ENCODE measurements at places on chromosomes 5 and 9.
A peak's percentile ranks its signal among the peaks of the same experiment; 100 is the strongest.

DNA sequence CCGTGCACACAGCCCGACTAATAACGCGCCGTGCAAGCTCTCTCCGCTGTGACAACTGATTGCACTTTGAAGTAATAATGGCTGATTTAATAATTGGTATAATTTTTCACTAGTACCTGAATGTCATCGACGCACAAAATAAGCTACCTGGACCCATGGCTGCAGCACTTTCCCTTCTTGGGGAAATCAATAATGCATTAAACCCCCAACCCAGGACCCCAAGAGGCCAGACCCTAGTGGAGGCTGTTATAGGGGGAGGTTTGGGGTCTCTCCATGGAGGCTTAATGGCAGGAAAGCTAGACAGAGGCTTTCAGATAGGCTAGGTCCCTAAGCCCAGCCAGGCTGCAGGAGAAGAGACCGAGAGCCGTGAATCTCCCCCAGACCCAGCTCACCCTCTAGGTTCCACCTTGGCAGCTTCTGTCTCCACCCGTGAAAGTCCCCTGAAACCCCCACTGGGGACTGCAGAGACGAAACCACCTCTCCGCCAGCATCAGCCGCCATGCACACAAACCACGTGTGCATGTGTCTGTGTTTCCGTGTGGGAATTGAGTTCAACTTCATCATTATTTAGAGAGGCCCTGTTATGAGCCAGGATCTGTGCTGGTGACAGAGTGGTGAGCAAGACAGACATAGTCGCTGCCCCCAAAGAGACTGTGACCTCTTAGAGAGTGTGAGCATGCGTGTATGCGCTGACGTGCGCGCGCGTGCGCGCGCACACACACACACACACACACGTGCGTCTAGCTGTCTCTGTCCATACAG, 168.6 kb upstream of the MVB12B start:
- no peak for DNase-seq

DNA sequence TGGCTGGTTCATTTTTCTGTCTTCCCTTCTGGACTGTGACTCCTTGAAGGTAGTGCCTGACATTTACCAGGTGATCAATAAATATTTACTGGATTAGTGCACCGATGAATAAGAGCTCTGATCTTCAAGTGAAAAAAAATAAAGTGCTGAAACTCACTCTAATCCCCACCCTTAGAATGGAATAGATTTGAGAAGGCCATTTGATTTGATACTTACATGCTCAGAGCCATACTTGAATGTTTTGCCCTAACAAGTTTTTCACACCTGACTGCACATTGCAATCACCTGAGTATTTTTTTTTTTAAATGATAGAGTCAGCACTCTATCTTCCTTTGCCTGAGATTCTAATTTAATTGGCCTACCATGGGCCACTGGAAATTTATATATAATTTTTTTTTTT, 105.7 kb downstream of the LRRC70 start:
- DNase-seq = no peak

GRCh38 chr5:156893517-156893916, 43.4 kb downstream of the PPP1R2B start:
- no peak for DNase-seq

DNA sequence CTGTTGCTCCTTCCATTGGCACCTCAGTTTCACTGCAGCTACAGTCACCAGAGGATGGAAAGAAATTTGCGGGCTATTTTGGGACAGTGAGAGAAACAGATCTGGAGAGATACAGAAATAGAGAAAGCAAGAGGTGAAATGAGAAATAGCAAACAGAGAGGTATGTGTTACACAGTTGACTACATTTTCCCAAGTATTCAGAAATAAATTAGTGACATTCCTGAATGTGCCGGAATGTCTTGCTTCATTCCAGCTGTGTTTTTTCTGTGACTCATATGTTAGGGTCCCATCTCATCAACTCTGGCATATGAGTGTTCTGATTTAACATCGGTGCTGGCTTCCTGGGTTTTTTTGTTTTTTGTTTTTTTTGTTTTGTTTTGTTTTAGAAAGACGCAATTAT, 63.8 kb upstream of the ZNF462 start:
- DNase-seq = peak; percentile 76

DNA sequence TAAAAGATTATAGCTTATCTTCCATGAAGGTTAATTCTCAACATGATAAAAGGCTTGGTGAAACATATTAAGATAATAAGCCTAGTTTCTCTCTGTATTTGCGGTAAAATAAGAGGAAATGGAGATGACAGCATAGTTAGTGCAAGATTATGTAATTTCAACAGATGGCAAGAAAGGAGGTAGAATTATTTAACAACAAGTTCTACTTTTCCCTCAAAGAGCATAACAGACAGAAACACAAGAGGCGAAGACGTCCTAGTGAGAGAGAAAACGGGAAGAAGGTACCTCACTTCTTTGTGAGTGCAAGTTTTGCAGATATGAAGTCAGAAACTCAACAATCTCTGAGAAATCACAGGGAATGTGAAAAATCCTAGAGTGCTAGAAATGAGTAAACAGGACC, 144.8 kb upstream of the ADCY2 start:
- DNase-seq = no peak

DNA sequence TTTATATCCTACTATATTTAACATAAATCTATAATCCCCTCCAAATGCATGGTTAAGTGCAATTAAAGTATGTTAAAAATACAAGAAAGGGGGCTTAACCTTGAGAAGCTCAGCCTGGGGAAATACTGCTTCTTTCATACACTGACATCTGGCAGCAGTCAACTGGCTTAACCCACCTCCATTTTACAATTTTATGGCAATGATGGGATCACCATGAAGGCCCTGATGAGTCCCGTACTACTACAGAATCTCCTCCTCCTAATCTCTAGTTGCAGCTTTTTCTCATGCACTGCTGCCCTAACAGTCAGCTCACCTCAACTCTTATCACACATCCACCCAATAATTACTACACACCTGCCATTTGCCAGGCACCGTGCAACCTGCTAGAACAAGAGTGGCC, 40.9 kb downstream of the ZNF608 start:
- no peak for DNase-seq

- DNase-seq = no peak
Measured at GRCh38 chr5:132396589-132397031, 27.1 kb downstream of the SLC22A5 start.

DNA sequence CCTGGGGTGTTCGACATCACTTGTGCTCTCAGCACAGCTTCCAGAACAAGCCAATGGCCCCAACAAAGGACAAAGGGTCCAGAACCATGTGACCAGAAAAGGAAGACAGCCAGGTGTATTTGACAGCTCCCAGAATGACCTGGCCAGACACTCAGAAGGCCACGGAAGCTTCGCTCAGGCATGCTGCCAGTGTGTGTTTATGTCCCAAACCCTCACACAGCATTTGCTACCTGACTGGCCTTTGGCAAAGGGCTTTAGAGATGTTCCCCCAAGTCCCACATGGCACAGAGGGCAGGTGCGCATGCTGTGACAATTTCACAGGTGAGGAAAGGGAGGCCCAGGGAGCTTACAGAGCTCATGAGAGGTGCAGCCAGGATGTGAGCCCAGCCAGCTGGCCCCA, 39.5 kb downstream of the MED10 start:
- no peak for DNase-seq

DNA sequence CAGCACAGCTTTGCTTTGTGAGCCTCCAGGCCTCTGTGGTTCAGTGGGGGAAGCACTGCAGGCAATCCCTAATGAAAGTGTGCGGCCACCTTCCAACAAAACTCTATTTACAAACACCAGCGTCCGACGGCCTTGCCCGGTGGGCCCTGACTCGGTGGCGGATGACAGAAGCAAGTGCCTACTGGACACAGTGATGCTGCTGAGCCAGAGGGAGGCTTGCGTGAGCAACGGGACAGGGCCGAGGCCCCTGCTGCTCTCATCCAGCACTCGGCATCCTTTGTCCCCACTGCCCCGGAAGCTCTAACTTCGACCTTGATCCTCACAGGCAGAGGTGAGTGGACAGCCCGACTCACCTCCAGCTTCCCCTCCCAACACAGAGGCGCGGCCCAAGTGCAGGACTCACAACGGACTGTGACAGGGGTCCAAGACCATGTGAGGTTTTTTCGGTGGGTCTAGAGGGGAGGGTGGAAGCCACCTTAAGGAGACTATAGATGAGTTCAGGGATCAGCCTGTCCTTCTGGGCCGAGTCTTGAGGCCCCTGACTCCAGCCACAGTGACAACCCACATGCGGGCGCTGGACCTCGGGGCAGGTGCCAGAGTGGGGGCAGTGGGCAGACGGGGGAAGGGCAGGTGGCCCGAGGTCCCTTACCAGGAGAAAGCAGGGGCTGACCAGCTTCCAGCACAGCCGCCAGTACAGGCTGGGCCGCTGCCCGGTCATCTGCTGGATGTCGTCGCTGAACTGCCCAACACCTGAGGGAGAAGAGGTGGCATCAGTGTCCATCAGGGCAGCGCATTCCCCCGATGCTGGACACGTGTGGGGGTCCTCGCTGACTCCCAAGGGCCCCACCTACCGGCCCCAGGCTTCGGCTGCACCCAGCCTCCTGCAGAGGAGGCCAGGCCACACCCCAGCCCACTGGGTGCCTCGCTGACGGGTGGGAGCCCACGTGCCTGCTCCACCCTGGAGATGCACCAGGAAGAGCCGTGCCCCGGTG, 39.4 kb downstream of the SLC6A3 start:
- DNase-seq = no peak

- DNase-seq = no peak
Measured at GRCh38 chr5:150017226-150018005, 16.9 kb downstream of the HMGXB3 start.

DNA sequence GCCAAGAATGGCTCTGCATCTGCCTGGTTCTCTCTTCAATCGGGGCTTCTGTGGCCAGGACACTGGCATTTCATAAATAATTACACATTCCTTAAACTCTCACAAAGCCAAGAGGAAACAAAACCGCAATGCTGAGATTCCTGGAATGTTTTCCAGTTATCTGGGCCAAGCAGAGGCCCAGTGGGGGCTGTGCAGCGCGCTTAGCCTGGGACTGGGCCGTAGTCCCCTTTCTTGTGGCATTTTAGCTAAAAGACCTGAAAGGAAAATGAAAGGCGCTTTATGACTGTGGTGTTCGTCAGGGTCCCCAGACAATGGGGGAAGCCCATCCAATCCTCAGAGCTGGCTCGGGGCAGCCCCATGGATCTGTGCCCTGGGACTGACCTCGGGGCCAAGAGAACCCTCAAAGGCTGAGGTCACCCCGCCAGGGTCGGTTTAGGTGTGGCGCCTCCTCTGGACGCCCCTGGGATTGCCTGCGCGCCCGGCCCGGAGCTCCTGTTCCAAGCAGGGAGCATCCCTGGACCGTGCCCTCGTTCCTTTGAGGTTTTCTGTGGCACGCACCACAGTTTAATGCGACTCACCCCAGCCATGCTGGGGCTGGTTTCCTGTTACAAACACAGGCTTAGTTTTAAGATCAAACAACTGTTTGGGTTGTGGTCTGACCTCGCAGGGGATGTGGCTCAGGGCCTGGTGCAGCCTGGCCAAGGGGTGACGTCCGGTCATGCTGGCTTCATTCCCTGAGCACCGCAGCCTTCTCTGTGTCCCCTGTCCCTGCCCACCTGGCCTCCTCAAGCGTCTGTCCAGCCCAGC, 51.5 kb upstream of the NKD2 start:
- peak; percentile 97 for DNase-seq

- peak; percentile 66 for DNase-seq
Measured at GRCh38 chr9:95857124-95857523, 18.4 kb upstream of the ERCC6L2 start.

DNA sequence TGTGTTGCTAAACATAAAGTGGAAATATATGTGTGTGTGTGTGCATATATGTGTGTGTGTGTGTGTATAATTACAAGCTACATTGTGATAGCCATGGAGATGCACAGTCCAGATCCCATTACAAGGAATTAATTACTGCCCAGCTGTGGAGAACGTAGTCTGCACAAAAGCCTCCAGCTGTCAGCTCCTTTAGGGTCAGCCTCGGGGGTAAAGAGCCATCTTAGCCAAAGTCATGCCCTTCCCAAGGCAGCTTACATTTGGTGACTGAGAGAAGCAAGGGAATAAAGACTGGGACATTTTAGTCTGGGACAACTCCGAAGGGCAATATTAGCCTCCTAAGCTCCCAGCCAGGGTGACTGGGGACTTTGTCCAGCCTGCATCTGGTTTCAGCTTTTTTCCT, 21.9 kb upstream of the FOCAD start:
- no peak for DNase-seq

DNA sequence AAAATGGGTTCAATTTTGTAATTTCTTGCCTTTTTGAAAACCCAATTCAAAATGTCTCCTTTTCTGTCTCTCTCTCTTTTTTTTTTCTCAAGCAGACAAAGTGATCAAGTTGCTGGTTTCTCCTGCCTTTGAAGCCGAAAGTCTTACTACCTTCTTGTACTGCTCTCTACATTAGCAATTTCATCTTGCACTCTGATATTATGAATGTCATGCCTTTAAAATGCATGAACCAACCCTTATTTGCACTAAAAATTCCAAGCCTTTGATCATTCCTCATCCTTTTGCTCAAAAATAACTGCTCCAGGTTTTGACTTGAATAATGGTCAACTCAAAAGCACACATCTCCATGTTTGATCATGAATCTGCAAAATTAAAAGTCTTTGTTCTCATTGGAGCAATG, 125.2 kb downstream of the CETN3 start:
- DNase-seq = no peak

DNA sequence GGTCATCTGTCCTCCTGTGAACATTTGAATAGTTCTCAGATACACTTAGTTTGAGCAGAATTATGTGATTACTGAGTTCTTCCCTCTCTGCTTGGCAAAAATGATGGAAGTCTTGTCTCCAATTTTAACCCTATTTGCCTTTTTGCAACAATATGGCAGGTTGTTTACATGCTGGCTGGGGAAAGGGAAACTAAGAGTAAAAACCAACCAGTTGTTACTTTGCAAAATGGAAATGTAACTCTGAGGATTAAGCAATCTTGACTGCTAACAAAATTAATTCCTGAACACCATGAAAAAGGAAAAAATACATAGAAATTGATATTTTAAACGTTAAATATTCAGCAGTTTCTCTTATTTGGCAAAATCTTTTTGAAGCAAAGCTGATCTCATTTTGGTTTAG, 11.1 kb downstream of the SIT1 start:
- DNase-seq = no peak

DNA sequence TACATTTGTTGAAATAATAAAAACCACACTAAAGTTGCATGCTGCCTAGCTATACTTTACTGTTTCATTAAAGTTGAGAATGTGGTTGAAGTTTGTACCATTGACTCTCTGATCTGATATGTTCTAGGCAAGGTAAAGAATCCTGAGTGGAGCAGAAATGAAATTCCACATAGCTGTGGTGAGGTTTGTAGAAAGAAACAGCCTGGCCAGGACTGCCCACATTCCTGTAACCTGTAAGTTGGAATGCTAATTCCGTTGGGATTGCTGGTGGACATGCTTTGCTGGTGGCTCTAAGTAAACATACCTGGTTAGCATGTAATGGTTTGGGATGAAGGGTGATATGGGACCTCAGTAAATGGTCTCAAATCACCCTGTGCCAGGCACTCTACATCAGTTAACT, 16.8 kb downstream of the NFX1 start:
- DNase-seq = no peak

DNA sequence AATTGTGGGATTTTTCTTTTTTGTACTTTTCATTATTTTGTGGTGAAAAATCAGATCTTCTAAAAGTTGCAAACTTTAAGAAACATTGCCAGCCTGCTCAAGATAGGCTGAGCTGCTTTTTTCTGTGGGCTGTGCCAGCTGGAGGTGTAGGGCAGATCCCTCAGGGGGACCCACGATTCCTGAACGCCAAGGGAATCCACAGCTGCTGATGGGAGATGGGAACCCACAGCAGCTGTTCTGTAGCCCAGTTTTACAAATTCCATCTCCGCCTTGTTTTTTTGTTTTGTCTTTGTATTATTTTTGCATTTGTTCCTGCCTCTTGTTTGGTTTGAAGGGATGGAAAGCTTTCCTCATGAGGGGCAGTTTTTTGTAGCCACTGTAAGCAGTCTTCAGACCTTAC, 91.0 kb downstream of the WWC1 start:
- no peak for DNase-seq
